Peyer's patch (tissue), 4 donors: ENCODE measurements at places on chromosomes 7 and 10. TPM values are rescaled to one million over a fixed set of nuclear protein-coding genes. Genes with fewer than 3 reads are reported as not detected.

CAPZA2 gene
- total RNA-seq = 110 TPM

NOM1 gene
- total RNA-seq = 23.3 TPM

HPS1 gene
- total RNA-seq = 152 TPM

IL6 gene
- not detected for total RNA-seq

PPP1R17 gene
- total RNA-seq = not detected

ENTPD7 gene
- 43.3 TPM for total RNA-seq

TRIM73 gene
- 5.8 TPM for total RNA-seq

CYP26C1 gene
- total RNA-seq = not detected

- H3K4me3 ChIP-seq = no peak overlapping the region
- no peak for DNase-seq
- H3K36me3 ChIP-seq = no peaks in the 10 kb centered on the region
- H3K27me3 ChIP-seq = no peaks in the 10 kb centered on the region
- no peaks in the 10 kb centered on the region for H3K4me1 ChIP-seq
- H3K27ac ChIP-seq = no peak overlapping the region
Observed at GRCh38 chr10:4775808-4776207, 50.2 kb upstream of the AKR1E2 start.

DNA sequence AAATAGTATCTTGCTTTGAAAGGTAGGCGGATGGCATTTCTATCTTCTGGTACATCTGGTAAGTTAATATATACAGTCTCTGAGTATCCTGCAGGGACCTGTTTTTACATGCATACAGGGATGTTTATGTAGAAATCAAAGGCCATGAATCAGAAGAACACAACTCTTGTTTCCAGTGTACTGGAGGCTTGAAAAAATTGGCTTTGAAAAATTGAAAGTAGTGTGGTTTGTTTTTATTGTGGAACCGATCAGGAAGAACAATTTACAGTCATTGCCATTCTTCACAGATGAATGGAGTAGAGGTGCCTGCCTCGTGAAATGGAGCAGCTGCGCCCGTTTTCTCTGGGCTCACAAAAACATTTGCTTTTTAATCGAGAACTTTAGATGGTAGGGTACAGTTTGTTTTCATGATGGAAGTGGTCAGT lies 54.0 kb upstream of the RPA3 start:
- no peak overlapping the region for H3K4me3 ChIP-seq
- H3K27ac ChIP-seq = peak overlapping the region; percentile 39
- H3K4me1 ChIP-seq = no peaks in the 10 kb centered on the region
- DNase-seq = peak; percentile 29
- H3K36me3 ChIP-seq = no peaks in the 10 kb centered on the region
- no peaks in the 10 kb centered on the region for H3K27me3 ChIP-seq

DNA sequence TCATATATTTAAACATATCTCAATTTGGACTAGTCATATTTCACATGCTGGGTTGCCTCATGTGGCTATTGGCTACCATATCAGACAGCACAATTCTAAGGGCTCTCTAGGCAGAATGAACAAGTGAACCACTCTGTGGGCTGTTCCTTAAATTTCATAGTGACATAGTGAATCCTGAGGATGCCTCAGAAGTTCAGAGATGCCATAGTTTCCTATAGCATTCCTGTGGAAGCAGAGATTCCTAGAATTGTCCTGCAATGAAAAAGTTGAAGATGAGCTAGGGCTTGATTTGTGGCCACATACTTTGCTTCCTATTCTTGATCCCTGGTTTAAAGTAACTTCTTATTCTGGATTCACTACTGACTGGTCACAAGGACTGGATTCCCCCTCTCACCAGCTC lies 35.6 kb downstream of the MKX start:
- H3K4me3 ChIP-seq = no peak overlapping the region
- no peak overlapping the region for H3K27ac ChIP-seq
- H3K27me3 ChIP-seq = no peaks in the 10 kb centered on the region

GRCh38 chr10:85612378-85612775 lies 754.2 kb downstream of the GRID1 start:
- no peaks in the 10 kb centered on the region for H3K27me3 ChIP-seq
- H3K4me1 ChIP-seq = no peaks in the 10 kb centered on the region
- H3K36me3 ChIP-seq = no peaks in the 10 kb centered on the region
- no peak overlapping the region for H3K4me3 ChIP-seq

DNA sequence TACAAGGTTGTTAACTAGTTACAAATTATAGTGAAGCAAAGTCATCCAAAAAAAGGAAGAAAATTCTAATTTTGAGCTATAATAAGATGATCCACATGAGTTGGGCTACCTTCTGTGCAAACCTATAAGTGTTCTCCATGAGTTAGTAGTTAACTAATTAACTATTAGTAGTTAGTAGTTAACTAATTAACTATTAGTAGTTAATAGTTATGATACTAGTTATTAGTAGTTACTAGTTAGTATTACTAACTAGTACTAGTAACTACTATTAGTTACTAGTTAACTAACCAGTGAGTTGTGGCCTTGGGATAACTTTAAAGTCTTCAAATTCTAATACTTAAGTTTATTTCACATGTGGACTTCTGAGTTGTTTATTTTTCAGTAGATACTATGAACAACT lies 453.4 kb upstream of the GRM3 start:
- no peak overlapping the region for H3K4me3 ChIP-seq
- H3K27ac ChIP-seq = no peak overlapping the region
- H3K36me3 ChIP-seq = no peaks in the 10 kb centered on the region
- H3K4me1 ChIP-seq = no peaks in the 10 kb centered on the region
- DNase-seq = no peak

DNA sequence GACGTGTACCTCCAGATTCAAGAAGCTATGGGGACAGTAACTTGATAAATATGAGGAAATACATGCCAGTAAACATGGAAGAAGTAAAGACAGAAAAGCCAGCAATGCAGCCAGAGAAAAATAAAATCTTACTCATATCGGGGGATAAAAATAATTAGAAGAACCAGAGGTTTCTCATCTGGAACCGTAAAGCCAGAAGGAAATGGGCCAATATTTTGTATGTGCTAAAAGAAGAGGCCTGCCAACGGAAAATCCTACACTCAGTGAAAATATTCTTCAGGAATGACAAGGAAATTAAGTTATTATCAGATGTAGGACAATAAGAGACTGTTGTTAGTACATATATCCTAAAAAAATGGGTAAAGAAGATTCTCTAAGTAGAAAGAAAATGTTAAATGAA lies 401.2 kb downstream of the CDC14C start:
- no peaks in the 10 kb centered on the region for H3K36me3 ChIP-seq
- H3K27me3 ChIP-seq = no peaks in the 10 kb centered on the region
- no peaks in the 10 kb centered on the region for H3K4me1 ChIP-seq
- no peak overlapping the region for H3K27ac ChIP-seq
- no peak overlapping the region for H3K4me3 ChIP-seq
- no peak for DNase-seq

GRCh38 chr10:119516381-119517234 lies 25.9 kb downstream of the RGS10 start:
- H3K4me1 ChIP-seq = peaks cover 13% of the 10 kb centered on the region
- peak; percentile 69 for DNase-seq

DNA sequence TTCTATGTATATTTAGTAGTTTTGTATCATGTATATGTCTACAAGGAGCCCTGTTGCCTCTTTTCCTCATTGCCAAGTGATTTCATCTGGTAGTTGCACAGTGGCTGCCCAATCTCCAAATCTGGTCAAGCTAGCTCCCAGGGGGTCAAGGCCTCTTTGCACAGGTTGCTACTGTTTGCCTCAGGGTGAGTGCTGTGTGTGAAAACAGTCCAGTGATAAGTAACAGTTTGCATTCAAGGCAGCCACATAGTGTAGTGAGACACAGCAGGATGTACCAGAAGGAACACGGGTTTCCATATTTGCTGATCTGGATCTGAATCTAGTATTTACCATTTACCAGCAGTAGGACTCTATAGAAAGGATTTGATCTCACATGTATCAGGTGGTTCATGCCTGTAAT lies 13.3 kb upstream of the EPC1 start:
- no peak overlapping the region for H3K4me3 ChIP-seq
- H3K4me1 ChIP-seq = no peaks in the 10 kb centered on the region
- no peak for DNase-seq
- no peak overlapping the region for H3K27ac ChIP-seq

- peak within 1 kb of the TSS; percentile 62 for H3K27ac ChIP-seq
- H3K27me3 ChIP-seq = no peaks in the 10 kb centered on the region
- DNase-seq = peak; percentile 73
Observed at GRCh38 chr7:150631866-150632864, at the start of gene GIMAP6. Gene GIMAP6 (minus strand): TSS chr7:150632385. CDS start chr7:150630142, 2,243 bp downstream.
